ENCODE measurements at places on chromosomes 12 and 14.

DNA sequence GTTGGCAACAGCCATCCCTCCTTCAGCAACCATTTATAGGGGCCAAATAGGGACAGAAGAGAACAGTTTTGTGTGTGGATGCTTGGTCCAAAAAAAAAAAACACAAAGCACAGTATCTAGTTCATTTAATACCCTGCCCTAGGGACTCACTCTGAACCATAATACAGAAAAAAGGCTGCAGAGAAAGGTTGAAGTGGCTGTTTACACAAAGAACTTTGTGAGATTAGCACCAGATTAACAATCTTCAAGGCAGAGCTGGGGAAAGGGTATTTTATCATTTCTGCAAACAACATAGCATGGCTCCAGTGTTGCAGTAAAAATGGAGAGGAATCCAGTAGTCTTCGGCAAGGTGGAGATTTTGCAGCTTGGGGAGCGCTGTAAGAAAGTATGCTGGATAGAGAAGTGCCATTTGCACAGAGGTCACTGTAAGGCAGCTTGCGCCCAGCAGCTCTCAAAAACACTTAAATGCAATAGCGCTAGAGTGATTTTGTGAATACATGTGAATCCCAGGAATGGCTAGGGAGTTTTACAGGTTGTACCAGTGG, 124.2 kb upstream of the PLEKHA5 start:
- DNase-seq = no peak

- DNase-seq = no peak
Measured at GRCh38 chr12:88726806-88727720, 146.8 kb upstream of the KITLG start.

GRCh38 chr12:52444647-52445595, 7.0 kb downstream of the KRT6B start:
- no peak for DNase-seq

DNA sequence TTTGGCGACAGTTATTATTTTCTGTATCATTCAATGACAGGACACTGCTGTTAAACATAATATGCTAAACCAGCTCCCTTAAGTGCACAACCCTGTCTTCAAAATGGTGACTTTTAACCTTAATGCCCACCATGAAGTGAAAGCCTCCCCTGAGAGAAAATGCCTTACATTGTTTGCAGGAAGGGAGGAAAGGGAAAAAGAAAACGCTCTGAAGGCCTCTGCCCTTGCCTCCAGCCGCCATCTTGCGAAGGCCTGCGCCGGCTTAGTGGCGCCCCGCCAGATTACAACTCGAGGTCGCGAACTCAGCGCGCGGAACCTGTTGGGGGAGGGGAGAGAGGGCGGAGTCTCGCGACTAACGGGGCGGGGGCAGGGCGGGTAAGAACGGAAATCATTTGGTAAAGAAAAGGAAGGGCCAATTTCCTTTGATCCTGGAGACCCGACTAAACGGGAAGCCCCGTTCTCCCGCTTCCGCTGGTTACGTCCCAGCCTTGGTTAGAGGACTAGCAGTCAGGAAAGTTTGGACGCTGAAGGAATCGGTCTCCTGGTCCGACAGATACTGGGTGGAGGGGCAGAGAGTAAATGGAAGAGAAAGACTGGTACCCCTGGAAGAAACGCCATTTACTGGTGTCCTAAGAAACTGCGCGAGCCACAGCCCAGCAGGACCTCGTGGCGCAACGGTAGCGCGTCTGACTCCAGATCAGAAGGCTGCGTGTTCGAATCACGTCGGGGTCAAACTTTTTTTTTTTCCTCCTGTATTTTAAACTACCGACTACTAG, 11.6 kb upstream of the TMPO start:
- peak; percentile 95 for DNase-seq

DNA sequence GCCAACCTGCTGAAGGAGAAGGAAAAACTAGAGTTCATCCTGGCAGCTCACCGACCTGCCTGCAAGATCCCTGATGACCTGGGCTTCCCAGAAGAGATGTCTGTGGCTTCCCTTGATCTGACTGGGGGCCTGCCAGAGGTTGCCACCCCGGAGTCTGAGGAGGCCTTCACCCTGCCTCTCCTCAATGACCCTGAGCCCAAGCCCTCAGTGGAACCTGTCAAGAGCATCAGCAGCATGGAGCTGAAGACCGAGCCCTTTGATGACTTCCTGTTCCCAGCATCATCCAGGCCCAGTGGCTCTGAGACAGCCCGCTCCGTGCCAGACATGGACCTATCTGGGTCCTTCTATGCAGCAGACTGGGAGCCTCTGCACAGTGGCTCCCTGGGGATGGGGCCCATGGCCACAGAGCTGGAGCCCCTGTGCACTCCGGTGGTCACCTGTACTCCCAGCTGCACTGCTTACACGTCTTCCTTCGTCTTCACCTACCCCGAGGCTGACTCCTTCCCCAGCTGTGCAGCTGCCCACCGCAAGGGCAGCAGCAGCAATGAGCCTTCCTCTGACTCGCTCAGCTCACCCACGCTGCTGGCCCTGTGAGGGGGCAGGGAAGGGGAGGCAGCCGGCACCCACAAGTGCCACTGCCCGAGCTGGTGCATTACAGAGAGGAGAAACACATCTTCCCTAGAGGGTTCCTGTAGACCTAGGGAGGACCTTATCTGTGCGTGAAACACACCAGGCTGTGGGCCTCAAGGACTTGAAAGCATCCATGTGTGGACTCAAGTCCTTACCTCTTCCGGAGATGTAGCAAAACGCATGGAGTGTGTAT, 2.4 kb downstream of the FOS start:
- DNase-seq = no peak

- no peak for DNase-seq
Measured at GRCh38 chr14:105582639-105583038, 56.3 kb downstream of the TMEM121 start.

DNA sequence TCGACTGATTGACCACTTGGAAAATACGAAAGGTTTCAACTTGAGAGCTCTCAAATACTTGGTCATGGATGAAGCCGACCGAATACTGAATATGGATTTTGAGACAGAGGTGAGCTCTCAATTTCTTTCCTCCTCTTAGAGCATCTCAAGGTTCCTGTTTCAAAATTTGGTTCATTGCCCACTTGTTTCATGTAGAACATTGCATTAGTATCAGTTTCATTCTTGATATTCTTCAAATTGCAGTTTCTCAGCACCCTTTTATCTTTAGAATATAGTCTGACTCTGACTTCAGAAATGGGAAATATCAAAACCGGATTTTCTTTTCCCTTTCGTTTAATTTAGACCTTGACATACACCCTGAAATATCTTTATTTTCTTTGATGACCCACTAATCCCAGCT, 8.8 kb downstream of the DDX47 start:
- no peak for DNase-seq

GRCh38 chr14:98345161-98345560, 926.8 kb downstream of the BCL11B start:
- no peak for DNase-seq

GRCh38 chr14:24681056-24681455, 47.1 kb upstream of the GZMB start:
- no peak for DNase-seq

- DNase-seq = no peak
Measured at GRCh38 chr14:65791191-65791981, 378.9 kb downstream of the FUT8 start.

DNA sequence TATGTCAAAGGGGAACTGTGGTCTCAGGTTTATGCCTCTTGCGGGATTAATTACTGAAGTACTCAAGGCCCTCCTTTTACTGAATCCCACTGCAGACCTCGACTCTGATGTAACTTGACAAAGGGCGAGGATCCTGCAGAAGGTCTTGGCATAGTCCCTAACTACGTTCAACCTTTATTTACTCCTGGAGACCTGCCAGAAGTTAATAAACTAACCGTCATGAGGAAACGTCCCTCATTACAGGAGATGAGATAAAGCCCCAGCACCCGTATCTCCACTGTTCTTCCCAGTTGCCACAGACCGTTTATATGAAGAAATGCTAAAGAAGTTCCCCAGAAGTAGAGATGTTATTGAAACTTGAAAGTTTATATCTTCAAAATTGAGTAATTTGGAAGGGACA, 190.9 kb downstream of the ETV6 start:
- no peak for DNase-seq

GRCh38 chr14:95667249-95667693, 19.0 kb upstream of the TCL1B start:
- DNase-seq = no peak

DNA sequence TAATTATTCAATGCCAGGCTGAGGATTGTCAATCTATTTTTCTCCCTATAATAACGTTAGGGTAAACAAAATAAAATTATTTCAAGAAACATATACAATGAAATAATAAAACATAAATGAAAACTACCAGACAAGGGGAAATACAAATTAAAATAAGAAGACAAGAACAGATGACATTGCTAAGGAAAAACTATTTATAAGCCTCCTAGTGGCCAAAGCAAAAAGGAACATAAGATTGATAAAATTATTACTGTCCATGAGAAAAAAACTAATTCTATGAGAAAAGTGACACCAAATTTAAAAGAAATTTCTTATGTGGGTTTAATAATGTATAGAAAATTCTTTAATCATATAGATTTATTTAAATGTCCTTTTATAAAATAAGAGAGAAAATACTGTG, 294.7 kb downstream of the TTC6 start:
- no peak for DNase-seq

- no peak for DNase-seq
Measured at GRCh38 chr14:20295067-20295466, 10.7 kb downstream of the TTC5 start.

GRCh38 chr12:80643961-80644360, 63.5 kb upstream of the MYF6 start:
- no peak for DNase-seq

DNA sequence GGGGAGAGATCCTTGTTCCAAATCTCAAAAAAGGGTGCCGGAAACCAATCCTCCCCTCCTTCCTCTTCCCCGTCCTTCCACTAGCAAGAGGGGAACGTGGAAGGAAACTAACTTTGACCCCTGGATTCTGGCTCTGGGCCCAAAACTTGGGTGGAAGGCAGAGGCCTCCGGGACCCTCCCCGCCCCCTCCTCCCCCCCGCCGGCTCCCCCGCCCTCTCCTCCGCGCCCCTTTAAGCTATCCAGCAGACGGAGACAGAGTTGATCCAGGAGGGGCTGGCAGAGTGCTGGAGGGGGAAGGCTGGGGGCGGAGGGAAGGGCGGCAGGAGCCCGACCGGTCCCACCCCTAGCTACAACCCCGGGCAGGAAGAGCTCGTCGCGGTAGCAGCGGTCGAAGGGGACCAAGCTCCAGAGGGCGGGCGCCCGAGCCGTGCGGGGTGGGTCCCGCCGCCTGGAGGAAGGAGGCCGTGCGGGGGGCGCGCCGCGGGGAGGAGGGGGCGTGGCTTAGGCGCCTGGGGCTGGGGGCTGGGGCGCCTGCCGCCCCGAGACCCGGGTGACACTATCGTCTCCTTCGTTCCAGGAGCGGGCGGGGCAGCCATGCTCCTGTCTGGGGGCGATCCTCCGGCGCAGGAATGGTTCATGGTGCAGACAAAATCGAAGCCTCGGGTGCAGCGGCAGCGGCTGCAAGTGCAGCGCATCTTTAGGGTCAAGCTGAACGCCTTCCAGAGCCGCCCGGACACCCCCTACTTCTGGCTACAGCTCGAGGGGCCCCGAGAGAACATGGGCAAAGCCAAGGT, at the start of gene NYNRIN:
Gene NYNRIN, plus strand, starts transcription at position 351 of the 794 bp plus-strand sequence. Its CDS starts 244 bp downstream, at position 595.
- peak; percentile 53 for DNase-seq

DNA sequence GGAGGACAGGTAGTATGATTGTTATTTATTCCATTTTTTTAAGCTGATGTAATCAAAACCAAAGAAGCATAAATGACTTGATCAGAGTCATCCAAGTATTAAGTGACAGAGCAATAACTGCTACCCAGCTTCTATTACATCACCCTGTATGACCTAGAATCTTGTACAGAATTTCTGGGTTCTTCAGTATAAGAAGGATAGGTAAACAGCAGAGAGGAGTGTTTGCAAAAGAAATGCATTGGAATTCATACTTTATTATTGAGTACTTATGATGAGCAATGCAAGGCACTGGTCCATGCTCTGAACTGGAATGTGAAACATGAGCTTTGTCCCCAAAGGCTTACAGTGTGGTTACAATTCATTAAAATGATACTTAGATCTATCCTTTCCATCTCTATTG, 916.8 kb downstream of the DIO2 start:
- DNase-seq = no peak

- DNase-seq = no peak
Measured at GRCh38 chr12:92362785-92363184, 217.1 kb upstream of the BTG1 start.

DNA sequence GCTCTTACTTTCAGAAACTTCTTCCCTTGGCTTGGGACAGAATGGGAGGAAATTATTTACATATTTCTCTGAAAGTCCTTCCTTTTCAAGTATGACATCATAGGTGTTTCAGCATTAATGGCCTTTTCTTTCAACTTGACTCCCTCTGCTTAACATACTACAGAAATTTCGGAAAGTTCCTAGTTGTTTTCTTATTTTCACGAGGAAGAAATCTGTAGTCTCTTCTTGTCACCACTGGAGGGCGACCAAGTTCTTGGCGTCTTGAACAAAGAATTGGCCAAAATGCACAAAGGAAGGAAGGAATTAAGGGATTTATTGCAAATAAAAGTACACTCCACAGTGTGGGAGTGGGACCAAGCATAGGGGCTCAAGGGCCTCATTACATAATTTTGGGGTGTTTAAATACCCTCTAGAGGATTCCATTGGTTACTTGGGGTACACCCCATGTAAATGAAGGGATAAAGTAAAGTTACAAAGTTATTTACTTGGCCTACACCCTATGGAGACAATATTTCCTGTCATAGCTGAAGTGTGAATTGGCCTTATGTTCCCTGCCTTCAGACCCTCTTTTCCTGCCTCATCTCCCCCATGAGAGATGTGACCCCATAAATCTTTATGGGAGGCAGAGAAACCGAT, 70.4 kb downstream of the RPL10L start:
- DNase-seq = peak; percentile 22

- no peak for DNase-seq
Measured at GRCh38 chr14:74619672-74620131, 7.7 kb upstream of the LTBP2 start.

DNA sequence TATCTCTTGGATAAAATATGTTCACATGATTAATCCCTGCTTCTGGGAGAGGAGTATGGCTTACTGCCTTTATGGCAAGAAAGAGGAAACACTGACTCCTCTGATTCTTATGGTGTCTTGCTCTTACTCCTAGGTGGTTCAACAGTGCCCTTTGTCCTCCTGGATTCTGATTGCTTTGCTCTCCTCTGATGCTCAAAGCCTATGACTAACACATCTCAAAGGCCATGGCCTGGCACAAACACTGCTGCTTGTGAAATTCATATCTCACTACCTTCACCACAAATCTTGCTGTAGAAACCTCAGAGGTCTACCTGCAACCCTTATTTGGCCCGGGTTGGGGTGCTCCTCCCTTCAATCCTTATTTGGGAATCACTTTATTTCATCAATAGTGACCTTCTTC, 217.2 kb downstream of the C12orf50 start:
- no peak for DNase-seq

DNA sequence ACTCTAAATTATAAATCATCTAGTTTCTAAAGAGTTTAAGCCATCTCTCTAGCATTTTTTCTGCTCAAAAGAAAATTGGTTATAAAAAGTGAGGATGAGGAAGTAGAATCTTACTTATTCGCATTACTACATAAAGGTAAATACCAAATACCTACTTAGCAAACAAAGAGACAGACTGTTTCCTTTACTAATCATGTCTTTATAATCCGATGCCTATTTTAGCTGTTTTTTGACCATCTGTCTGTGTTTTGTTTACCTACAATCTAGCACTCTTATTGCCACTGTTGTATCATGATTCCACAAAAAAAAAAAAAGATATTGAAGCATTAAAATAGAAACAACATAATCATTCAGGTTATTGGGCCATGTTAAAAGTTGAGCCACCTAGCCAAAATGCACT, 396.2 kb downstream of the PAWR start:
- DNase-seq = no peak

Measured in head of caudate nucleus (tissue), 42 donors.